ENCODE measurements at places on chromosomes 1 and 21. TPM values are rescaled to one million over a fixed set of nuclear protein-coding genes. Genes with fewer than 3 reads are reported as not detected.

The SERPINC1 gene
- not detected for total RNA-seq

The PTPRU gene
- total RNA-seq = 0.47 TPM

The LCE1D gene
- total RNA-seq = not detected

The SLAMF8 gene
- 1.5 TPM for total RNA-seq

The KRTAP11-1 gene
- not detected for total RNA-seq

The TBX19 gene
- 3.6 TPM for total RNA-seq

The MYCL gene
- total RNA-seq = 0.26 TPM

The SYT2 gene
- not detected for total RNA-seq

The TMEM82 gene
- not detected for total RNA-seq

The NECAP2 gene
- 88.3 TPM for total RNA-seq

The BATF3 gene
- total RNA-seq = 109 TPM

The LBR gene
- 226 TPM for total RNA-seq

The BMP8B gene
- 0.61 TPM for total RNA-seq

The FNDC5 gene
- total RNA-seq = not detected

The JAM2 gene
- total RNA-seq = 0.26 TPM

The OR10J1 gene
- not detected for total RNA-seq
